NCI-H524 treated with DMSO at 0.1 percent for 48 hours (cell line): ENCODE measurements at places on chromosomes 7 and 10.
A peak's percentile ranks its signal among the peaks of the same experiment; 100 is the strongest.

DNA sequence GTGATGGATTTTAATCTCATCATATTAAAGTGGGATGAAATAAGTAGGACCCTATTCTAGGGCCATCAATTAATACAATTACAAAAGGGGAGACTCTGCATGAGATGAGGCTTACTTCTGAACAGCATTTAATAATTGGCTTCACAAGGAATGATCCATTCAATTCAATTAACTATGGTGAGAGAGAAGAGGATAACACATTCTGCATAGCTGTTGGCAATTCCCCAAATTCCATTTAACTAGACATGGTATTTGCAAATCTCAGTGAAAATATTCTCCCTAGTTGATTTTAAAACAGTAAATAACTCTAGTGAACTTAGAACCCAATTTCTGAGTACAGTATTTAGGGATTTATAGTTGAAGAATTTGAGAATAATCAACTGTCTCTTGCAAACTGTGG is 145.3 kb downstream of the NOC3L start:
- DNase-seq: no peak

- DNase-seq: peak; percentile 1
Observed at GRCh38 chr10:4984971-4985594, 18.6 kb downstream of the AKR1C2 start.

DNA sequence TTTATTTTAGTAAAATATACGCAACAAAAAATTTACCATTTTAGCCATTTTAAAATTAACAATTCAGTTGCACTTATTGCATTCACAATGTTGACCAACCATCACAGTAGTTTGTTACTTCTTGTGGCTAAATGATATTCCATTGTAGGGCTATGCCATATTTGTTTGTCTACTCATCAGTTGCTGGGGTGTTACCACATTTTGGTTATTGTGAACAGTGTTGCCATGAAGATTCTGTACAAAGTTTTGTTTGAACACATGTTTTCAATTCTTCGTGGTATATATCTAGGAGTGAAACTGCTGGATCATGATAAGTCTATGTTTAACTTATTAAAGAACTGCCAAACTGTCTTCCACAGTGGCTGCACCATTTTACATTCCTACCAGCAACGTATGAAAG is 46.3 kb upstream of the ZNF365 start:
- no peak for DNase-seq

- DNase-seq: no peak
Observed at GRCh38 chr10:71889388-71889987, 38.4 kb upstream of the PSAP start.

- DNase-seq: no peak
Observed at GRCh38 chr7:66016131-66016461, 34.1 kb upstream of the GUSB start.

DNA sequence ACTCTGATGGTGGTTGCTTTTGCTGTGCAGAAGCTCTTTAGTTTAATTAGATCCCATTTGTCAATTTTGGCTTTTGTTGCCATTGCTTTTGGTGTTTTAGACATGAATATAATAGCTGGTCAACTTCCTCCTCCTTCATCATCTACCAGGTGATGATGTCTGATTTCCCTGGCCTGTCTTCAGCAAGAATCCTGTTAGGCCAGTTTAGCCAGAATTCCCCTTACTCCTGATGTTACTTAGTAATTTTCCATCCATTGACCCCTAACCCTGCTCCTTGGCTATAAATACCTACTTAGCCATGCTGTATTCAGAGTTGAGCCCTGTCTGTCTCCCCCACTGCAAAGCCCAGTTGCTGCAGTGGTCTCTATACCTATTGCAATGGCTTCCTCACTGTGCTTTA is 91.4 kb downstream of the ZNF777 start:
- no peak for DNase-seq
